ENCODE measurements at places on chromosomes 6 and 20. TPM values are rescaled to one million over a fixed set of nuclear protein-coding genes. Genes with fewer than 3 reads are reported as not detected.

The NRN1 gene
- 8.6 TPM for total RNA-seq

The ENPP4 gene
- 17.0 TPM for total RNA-seq

The CST2 gene
- not detected for total RNA-seq

The RPL7L1 gene
- total RNA-seq: 227 TPM

The EPHA7 gene
- total RNA-seq: 0.40 TPM

The BPIFA1 gene
- total RNA-seq: not detected

The PRKN gene
- total RNA-seq: 2.1 TPM

The HSPA12B gene
- 23.8 TPM for total RNA-seq

The NRSN1 gene
- total RNA-seq: not detected

The CALHM5 gene
- total RNA-seq: 9.3 TPM

The SOBP gene
- total RNA-seq: 6.0 TPM
